ENCODE measurements at places on chromosomes 11 and 22. TPM values are rescaled to one million over a fixed set of nuclear protein-coding genes. Genes with fewer than 3 reads are reported as not detected.

DNA sequence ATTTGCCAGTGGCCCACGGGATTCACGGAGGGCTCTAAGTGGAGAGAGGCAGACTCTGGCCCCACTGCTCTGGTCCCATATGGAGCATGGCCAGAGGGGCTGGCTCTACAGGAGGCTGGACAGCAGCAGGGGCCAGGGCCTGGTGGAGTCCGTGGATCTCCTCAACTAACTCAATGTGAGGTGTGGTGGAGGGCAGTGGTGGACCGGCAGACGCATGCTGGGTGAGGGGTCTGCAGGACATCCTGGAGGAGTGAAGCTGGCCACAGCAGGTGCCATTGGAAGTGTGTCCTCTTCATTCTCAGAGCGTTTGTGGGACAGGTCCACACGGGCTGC, 15.6 kb downstream of the IGF2 start:
- DNase-seq: no peak

- DNase-seq: no peak
Measured at GRCh38 chr11:27907530-27907929, 200.4 kb downstream of the KIF18A start.

DNA sequence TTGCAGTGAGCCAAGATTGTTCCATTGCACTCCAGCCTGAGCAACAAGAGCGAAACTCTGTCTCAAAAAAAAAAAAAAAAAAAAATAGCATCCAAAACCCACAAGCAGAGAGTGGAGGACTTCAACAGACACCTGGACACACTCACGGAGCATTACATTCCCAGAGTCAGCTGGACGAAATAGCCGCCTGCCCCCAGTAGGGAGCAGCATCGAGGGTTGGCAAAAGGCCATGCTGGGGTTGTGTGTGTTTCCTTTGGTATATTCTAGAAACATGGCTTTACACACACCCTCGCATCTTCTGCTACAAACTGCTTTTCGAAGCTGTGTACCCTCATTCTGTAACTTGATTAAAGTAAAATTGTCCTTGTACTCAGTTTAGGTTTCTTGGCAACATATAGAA, 5.3 kb downstream of the ADA2 start:
- peak; percentile 40 for DNase-seq

The A4GALT gene
- total RNA-seq: 16.0 TPM

The RGL4 gene
- total RNA-seq: not detected
